HCT116 (cell line): ENCODE measurements at places on chromosomes 12 and 14.
A peak's percentile ranks its signal among the peaks of the same experiment; 100 is the strongest.

- DNase-seq = no peak
Measured at GRCh38 chr12:6405963-6406362, 22.0 kb downstream of the LTBR start.

- DNase-seq = no peak
Measured at GRCh38 chr14:28608443-28608842, 158.1 kb upstream of the FOXG1 start.

GRCh38 chr12:12788675-12789368, 3.4 kb downstream of the APOLD1 start:
- peak; percentile 78 for DNase-seq

GRCh38 chr12:104802208-104802607, 155.9 kb downstream of the SLC41A2 start:
- DNase-seq = no peak

- no peak for DNase-seq
Measured at GRCh38 chr12:114958538-114958937, 274.6 kb upstream of the TBX3 start.

GRCh38 chr12:94305130-94305957, 154.3 kb downstream of the CEP83 start:
- no peak for DNase-seq

DNA sequence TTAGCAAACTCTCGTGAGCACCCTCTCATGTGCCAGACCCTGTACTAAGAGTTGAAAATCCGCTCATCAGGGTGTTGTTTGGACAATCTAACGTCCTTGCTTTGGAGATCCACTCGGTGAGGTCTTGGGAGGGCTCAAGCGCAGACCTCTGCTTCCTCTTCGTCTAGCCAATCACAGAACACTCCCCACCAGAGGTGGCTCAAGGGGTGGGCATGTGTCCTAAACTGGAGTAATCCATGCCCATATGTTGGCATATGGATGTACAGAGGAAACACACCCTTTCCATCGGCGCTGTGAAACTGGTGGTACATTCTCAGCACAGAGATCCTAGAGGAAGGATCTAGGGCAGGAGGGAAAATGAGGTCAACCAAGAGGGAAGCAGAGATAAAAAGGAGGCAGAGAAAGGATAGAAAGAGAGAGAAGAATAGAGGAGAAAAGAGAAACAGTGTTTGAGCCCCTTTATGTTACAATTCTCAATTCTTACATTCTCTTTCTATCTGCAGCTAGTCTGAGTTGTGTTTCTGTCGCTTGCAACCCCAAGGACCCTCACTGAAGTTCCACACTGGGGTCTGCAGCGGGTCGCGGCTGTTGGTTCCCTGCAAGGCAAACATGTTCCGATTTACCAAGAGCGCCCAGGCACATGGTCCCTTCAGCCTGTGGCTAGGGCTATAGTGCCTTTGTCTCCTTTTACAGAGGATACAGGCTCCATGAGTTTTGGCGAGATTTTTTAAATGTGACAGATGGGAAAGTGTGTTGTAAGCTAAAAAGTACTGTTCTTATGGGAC, 40.5 kb downstream of the DLK1 start:
- DNase-seq = no peak

DNA sequence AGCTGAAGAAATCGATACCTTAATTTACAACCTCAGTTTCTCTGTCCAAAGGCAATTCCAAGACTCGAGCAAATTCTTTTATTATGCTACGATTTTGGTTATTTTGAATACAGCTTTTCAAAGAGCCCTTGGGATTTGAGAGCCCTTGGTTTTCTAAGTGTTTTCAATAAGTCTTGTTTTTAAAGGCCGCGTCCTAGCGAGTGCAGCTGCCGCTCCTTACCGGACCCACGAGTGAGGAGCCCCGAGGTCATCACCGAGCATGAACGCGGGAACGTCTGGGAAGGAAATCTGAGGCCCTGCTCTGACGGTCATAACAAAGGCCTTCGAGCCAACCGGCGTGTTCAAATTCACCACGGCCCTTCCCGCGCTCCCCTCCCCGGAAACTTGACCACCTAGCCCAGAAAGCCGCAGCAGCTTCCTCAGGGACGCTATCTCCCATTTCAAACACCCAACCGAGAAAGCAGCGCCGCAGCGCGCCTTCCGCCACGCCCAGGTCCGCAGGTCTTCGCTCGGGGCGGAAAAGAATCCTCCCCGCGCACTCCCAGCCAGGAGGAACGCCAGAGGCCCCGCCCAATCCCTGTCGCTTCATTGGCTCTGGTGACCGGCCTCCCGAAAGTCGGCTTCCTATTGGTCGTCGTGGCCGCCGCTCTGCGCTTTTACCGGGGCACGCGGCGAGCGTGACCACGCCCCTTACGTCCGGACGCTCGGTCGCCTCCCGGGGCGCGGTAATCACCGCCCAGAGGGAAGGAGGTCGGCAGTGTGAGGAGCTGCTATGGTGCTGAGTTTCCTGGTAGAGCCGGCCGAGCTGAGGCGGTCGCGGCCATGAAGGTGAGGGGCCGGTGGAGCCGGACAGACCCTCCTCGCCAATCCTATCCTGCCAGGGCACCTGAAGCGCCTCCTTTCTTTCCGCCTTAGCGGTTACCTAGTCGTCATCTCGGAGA, at the start of gene RNF34:
RNF34 (plus strand) TSS at position 728 of the 941 bp plus-strand sequence; CDS start at position 823, 95 bp downstream.
- peak; percentile 97 for DNase-seq

GRCh38 chr12:132450418-132451171, 39.4 kb upstream of the FBRSL1 start:
- DNase-seq = no peak

DNA sequence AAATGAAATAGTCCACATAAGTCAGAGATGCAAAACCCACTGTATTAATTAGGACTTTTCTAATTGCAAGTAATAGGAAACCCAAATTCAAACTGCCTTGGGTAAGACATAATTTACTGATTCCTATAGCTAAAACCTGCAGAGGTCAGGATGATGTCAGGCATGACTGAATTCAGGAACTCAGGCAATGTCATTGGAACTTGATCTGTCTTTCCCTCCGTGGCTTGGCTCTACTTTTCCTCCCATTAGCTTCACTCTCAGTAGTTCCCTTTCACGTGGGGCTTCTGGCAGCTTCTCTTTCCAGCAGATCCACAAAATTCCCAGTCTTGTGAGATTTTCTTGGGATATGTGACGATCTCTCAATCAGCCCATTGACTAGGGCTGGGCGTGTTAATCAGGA, 2.4 kb upstream of the JDP2 start:
- no peak for DNase-seq

GRCh38 chr14:100320157-100320856, 2.8 kb upstream of the SLC25A47 start:
- DNase-seq = no peak

- DNase-seq = no peak
Measured at GRCh38 chr12:13435235-13435933, 238.9 kb downstream of the EMP1 start.

DNA sequence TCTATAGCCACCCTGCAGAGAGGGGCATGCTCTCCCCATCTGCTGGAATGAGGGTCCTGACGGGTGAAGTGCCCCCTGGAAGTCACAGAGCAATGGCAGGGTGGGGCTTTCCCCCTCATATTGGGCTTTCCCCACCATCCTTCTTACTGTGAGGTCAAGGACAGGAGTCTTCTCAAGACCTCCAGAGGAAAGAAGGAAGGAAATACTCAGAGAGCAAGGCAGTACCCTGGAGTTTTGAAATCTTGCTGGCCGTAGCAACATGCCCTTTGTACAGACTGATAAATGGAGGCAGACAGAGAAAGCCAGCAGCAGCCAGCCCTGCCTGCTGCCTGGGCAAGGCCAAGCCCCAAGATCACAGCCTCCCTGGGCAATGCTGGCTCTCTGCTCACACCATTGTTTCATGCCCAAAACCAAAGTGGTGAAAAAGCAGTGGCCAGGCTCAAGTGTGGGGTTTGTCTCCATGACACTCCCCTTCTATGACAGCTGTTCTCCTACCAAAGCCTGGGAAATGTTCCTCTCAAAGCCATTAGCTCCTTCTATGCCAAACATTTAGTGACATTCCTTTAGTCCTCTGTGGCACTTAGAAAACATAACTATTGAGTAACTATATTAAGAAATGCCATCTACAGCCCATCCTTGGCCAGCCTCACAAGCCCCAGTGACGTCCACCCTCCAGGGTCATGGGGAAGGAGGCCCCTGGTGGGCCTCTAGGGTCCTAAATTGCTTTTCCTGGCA, 13.2 kb upstream of the ITPK1 start:
- no peak for DNase-seq

DNA sequence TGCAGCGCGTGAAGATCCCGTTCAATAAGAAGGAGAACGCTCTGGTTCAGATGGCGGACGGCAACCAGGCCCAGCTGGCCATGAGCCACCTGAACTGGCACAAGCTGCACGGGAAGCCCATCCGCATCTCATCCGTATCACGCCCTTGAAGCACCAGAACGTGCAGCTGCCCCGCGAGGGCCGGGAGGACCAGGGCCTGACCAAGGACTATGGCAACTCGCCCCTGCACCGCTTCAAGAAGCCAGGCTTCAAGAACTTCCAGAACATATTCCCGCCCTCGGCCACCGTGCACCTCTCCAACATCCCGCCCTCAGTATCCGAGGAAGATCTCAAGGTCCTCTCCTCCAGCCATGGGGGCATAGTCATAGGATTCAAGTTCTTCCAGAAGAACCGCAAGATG, 131.9 kb upstream of the FUT8 start:
- DNase-seq = no peak

GRCh38 chr12:82027612-82028011, 268.5 kb upstream of the PPFIA2 start:
- no peak for DNase-seq

- no peak for DNase-seq
Measured at GRCh38 chr14:75521415-75522199, 662 bp upstream of the BATF start.

DNA sequence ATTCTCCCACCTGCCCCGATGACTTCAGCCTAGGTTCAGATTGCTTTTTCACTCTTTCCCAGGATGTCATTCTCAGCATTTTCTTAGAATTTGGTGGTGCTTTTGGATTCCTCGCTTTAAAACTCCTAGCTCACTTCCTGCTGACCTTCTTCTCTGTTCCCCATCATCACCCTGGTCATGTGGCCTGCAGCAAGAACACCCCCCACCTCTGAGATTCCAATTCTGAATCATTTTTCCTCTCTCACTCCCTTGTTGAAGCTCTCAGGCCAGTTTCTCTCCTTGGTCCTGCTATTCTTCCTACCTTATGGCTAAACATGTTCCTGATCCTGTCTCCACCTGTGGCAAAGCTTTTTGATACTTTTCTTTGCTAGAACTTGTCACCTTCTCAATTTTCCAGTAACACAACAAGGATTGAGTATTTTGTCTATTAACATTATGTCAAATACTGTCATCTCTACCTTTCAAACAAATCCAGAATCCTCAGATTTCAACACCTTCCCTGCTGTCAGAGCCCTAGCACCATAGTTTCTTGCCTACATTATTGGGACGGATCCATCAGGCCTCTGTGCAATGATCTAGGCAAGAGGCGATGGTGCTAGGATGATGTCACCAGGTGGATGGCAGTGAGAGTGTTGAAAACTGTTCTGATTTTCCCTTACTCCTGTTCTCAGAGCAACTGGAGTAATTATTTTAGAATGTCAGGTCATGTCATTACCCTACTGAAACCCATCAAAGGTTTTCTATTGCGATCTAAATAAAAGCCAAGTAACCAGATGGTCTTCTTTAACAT, 233.7 kb downstream of the MON2 start:
- DNase-seq = no peak

DNA sequence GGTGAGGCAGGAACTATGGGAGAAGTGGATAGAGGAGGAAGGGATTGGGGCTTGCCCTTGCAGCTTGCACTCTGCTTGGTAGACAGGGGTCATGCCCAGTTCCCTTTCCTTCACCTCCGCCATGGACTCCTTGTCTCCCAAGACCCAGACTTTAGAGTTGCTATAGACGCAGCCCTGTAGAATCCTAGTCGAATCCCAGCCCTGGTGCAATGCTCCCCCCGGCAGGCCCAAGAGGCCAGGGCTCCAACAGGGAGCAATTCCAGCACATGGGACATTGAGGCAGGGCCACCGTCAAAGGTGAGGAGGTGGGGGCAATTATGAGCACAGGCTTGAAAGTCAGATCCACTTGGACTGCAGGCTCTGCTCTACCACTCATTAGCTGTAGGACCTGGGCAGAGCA, 29.5 kb upstream of the BCDIN3D start:
- DNase-seq = no peak

GRCh38 chr12:109944561-109945359, 44.7 kb downstream of the TCHP start:
- no peak for DNase-seq

DNA sequence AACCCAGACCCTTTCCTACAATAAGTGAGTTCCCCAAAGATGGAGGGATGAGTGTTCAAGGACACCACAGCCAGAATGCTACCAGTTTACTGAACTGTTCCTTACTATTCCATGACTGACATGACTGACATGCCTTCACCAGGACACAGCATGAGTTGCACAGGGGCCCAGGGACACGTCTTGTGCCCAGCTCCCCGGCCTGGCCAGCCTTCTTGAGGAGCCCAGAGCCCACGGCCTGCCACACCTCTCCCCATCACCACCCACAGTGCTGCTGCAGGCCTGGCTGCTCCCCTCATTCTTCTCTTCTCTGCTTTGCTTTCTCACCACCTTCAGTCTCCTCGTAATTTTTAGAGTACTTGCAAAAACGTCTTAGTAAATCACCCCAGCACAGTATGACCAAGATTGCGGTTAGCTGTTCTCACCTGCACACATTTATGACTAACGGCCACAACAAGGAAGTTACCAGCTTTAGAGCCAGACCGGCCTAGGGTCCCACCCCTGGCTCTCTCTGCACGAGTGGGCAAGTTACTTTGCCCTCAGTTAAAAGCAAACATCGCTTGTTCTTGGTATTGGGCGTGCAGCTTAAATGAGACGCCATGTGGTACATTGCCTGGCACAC, 18.5 kb downstream of the PPP2R5E start:
- no peak for DNase-seq

- no peak for DNase-seq
Measured at GRCh38 chr14:69750495-69750894, 16.4 kb upstream of the SRSF5 start.

DNA sequence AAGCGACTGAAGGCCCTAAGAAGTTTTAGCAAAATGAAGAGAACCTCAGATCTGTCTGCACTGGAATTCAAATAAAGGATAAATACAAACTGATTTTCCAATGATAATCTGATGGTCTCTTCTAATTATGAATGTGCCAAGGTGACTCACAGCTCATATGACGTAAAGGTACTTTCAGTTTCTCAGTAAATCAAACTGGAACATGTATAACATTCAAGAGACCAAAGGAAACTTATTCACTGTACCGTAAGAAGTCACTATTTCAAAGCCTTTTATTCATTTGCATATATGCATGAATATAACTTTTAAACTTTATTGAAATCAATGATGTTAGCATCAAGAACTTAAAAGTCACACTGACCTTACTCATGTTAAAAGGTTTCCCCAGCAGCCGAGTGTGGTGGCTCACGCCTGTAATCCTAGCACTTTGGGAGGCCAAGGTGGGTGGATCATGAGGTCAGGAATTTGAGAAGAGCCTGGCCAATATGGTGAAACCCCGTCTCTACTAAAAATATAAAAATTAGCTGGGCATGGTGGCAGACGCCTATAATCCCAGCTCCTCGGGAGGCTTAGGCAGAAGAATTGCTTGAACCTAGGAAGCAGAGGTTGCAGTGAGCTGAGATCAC, 52.2 kb downstream of the ATXN2 start:
- no peak for DNase-seq
